ENCODE measurements at places on chromosomes 3 and 15.

- DNase-seq: no peak
Observed at GRCh38 chr3:142595141-142595540, 1.1 kb upstream of the PLS1 start.

DNA sequence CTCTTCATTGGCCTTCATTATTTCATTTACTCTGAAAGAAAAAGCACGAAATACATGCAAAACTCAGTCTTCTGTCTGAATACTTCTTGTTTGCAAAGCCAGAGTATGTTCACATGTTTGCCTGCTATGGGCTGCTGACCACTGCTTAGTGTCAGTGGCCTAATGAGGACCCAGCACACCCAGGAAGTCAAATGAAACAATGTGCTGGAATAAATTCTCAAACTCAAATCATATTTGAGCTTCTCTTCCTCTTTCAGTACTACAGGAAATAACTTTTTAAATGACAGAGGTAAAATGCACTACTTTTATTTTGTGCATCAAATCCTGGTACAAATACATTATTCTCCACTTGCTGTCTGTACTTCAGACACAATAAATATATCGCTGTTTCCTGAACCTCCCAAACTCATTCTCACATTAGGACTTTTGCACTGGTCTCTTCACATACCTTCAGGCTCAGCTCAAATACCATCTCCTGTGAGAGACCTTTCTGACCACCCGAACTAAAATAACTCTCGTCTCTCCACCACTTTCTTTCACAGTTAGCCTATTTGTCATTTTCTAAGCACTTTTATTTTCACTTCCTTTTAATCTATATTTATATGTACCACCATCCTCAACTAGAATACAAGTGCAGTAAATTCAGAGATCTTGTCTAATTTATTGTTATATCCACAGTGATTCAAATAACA is 176.8 kb downstream of the TUSC7 start:
- no peak for DNase-seq

DNA sequence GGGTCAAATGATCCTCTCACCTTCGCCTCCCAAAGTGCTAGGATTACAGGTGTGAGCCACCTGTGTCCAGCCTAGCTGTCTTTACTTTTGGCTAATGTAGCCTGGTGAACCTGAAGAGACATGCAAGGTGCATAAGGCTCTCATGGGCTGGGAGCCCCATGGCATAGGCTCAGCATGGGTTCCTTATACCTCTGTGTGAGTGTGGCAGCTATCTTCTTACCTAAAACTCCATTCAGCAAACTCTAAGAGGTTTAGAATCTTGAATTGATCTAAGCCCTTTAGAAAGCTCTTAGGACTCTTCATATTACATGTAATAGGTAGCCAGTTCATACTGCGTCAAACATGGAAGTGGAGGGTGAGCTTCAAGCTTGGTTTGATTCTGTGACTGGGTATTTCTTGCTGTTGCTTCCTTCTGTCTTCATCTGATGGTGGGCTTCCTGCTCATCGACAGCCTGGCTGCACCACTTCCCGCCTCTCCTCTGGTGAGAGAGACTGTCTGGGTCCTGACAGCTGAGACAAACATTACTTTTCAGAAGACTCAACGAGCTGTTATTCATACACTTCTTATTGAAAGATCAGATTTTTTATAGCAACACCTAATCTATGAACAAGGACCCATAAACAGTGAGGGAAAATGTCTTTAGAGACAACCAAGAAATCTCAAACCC is 19.2 kb upstream of the TKT start:
- no peak for DNase-seq

DNA sequence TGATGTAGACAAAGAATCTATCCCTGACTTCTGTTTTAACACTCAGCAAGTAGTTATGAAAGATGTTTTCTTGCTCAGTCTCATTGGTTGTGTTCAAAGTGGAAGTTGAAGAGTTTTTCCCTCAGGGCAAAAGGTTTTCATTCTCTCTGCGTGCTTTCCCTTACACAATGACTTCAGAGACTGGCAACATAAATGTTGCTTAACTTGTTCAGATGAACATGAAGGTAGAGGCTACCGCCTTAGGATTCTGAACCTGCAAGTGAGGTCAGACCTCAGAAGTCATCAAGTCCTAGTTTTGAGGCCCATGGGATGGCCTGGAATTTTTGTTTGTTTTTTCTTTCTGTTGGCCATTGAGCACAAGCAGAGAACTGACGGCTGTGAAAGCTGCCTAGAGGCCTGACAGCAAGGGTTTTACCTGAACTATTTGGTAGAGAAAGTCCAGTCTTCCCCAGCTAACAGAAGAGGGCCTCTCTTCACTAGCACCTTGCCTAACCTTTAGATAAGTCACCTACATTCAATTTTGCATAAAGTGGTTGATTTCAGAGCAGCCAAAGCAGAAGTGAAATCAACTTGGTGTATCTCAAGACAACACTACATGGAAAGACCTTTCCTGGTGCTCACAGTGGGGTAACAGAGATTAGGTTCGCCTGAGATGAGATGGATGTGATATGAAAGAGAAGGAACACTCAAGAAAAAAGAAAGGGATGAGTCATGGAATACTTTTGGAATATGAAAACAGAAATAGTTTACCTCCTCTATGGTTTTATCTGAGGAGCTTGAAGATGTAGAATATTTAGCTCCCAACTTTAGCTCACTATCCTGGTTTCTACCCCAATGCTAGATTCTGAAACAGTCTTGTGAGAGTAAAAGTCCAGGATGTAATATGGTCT is 53.6 kb upstream of the AP4E1 start:
- DNase-seq: no peak

DNA sequence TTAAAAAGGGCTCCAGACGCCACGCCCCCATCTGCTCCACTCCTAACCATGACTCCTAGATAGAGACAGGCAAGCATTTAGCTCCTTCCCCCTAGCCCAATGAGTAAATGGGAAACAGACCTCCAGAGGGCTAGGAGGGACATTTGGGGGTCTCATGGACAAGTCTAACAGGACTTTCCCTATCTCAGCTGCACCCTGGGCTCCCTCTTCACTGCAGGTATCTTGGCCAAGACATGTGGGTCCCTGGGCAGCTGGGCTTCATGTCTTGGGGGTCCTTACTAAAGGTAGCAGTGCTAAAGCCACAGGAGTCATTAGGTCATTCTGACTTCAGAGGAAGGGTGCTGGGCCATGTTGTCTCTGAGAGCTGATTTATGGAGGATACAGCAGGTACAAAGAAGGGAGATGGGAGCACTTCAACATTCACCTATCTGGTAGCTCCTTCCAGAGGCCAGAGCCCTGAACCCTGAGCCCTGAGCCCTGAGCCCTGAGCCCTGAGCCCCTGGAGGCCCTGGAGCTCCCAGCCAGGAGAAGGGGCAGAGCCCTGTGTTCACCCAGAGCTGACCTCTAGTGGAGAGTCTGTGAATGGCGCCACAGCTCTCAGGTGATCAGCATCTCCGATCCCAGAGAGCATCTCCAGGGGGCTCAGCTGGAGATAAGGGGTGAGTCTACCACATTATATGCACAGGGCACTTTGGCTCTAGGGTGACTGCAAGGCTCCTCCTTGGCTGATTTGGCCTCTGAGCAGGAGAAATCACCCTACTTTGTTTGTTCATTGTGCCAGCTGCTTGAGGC is 40.1 kb upstream of the EPHB1 start:
- no peak for DNase-seq

DNA sequence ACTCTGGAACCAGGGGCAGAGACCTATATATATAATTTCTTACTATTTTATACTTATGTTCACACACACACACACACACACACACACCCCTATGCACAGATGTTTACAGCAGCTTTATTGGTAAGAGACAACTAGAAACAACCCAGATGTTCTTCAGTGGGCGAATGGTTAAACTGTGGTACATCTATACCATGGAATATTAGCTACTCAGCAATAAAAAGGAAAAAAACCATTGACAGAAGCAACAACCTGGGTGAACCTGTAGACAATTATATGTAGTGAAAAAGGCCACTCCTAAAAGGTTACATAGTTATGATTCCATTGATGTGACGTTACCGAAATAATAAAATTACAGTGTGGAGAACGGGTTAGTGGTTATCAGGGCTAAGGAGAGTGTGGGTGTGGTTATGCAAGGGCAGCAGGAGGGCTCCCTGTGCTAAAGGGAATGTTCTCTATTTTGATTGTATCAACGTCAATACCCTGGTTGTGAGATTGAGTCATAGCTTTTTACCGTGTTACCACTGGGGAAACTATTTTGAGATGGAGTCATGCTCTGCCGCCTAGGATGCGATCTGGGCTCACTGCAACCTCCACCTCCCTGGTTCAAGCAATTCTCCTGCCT is 85.5 kb downstream of the FLNB start:
- DNase-seq: no peak

DNA sequence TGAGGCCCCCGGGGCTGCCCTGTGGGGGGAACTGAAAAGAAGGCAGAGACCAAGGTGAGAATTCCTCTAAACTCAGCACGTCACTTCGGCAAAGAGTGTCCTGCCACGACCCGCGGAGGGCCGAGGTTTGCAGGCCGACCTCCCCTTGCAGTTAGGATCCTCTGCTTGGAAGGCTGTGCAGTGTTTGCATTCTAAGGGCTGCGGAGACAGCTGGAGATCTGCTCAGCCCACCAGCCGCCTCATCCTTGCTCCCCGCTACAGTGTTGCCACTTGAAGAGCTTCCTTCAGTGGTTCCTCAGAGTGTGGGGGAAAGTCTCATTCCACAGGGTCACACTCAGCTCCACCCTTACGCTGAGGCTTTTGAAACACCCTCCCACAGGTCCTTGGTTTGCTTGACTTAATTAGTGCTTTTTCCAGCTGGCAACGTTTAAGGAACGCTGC is 10.8 kb downstream of the SLC51A start:
- no peak for DNase-seq

DNA sequence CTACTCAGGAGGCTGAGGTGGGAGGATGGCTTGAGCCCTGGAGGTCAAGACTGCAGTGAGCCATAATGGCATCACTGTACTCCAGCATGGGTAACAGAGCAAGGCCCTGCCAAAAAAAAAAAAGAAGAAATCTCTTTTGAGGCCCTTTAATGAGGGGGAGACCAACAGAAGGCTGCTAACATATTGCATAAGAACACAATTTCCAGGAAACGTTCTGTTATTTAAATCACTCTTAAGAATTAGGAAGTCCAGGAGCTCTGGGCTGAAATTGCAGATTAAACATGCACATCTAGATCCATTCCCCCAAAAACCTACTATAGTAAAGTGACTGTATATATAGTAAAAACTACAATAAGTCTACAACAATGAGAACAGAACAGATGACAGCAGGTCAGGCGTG is 16.1 kb upstream of the BLM start:
- no peak for DNase-seq

DNA sequence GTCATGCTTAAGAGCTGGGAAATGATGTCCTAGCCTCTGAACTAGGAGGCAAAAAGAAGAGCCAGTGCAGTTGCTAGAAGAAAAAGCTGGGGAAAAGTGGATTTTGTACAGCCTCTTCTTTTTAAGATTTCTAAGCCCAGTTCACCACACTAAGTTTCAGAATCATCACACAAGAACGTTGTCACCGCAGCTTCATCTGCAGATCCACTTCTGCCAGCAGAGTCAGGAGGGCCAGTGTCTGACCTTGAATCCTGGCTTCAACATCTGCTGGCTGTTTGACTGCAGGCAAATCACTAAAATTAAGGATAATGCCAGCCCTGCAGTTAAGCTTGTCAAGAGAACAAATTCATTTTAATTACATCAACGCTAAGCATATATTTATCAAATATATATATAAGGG is 36.2 kb downstream of the HDC start:
- DNase-seq: no peak

GRCh38 chr3:168250415-168250861 is 154.7 kb upstream of the GOLIM4 start:
- DNase-seq: no peak

DNA sequence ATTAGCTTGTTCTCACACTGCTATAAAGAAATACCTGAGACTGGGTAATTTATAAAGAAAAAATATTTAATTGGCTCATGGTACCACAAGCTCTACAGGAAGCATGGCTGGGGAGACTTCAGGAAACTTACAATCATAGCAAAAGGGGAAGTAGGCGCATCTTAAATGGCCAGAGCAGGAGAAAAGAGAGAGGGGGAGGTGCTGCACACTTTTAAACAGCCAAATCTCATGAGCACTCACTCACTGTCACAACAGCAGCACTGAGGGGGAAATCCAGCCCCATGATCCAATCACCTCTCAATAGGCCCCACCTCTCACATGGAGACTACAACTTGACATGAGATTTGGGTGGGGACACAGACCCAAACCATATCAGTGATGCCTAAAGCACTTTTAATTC is 82.5 kb downstream of the DCLK3 start:
- DNase-seq: no peak

DNA sequence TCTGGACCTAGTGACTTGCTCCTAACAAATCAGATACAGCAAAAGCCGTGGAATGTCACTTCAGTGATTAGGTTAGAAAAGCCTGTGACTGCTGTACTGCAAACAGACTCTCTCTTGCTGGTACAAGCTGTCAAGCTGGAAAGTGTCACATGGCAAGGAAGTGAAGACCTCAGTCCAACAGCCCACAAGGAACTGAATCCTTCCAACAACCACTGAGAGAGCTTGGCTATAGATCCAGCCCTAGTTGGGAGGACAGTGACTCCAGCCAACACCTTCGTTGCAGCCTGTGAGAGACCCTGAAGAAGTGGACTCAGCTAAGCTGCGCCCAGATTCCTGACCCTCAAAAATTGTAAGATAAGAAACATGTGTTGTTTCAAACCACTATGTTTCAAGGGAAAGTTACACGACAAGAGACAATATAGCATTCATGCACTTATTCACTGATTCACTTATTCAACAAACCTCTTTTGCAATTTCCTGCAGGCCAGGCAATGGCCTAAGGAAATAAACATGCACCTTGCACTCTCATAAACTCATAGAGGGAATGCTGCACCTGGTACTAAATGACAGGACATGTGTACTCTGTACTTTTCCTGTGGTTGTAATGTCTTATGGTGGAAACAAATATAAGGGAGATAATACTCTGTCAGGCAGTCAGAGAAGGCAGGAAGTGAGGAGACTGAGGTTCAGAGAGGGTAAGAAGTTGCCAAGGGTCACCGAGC is 142.9 kb downstream of the CADPS start:
- no peak for DNase-seq

- DNase-seq: no peak
Observed at GRCh38 chr3:101193957-101194356, 126.4 kb downstream of the IMPG2 start.

DNA sequence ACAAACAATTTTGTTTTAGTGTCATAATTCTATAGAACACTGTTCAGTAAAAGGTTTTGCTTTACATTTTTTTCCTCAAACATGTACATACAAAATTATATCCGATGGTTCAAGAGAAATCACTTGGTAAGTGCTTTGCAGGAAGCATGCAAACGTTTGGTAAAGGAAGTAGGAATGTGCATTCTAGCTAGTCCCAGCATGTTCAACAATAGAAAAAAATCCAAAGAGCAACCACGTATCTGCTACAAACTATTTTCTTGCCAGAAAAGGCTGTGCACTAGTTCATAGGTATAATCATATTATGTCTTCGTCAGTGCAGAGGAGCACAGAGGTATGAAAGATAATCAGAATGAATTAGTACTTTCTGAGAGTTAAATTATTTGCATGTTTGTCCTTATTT is 58.0 kb downstream of the GPR160 start:
- DNase-seq: no peak

GRCh38 chr15:63178034-63178433 is 11.4 kb upstream of the RAB8B start:
- no peak for DNase-seq
